ENCODE measurements at places on chromosomes 12 and 14.

DNA sequence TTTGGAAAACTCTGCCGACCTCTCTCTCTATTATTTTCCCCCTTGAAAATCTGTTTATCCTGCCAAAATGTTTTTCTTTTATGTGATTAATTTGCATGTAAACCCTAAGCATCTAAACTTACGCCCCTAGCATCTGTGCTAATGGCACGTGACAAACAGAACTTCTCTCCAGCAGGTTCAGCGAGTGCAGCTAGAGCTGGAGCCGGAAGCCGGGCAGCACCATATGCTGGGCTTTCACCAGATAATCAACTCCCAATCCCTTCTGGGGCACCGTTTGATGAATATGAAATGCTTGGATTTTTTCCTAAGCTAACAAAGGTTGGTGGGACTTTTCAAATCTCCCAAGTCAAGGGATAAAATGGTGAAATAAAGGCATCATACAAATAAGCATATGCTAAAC, 667.5 kb upstream of the TMEM132C start:
- DNase-seq = no peak

GRCh38 chr12:95820096-95820703, 29.6 kb upstream of the NTN4 start:
- peak; percentile 1 for DNase-seq

GRCh38 chr14:88815980-88816379, 8.5 kb upstream of the TTC8 start:
- DNase-seq = no peak

- DNase-seq = no peak
These were observed 9.8 kb downstream of the BCL11B start for GRCh38 chr14:99261912-99262787.
